ENCODE measurements at places on chromosomes 16 and 17.
A peak's percentile ranks its signal among the peaks of the same experiment; 100 is the strongest.

DNA sequence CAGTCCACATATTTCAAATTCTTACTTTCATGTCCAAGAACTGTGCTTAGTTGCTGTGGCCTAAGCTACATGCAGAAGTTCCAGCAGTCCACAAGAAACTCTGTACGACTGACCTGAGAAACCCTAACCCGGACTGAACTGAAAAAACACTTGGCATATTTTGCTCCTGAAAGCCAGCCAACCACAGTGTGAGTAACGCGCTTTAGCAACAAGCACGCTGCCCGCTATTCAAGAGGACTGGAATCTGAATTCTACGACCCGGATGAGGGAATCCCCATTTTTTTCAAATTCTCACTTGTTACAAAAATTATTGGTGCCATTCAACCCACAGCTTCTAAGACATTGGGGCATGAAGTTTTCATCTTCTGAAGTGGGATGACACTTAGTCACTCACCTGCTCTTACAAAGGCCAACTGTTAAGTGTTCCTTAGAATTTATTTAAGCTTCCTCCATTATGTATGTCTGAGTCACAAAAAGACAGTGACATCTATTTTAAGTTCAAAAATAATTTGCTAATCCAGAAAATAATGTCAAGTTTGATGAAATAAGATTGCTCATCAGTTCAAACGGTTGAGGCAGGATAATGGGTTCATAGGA lies 78.7 kb downstream of the CDYL2 start:
- DNase-seq, result no peak

DNA sequence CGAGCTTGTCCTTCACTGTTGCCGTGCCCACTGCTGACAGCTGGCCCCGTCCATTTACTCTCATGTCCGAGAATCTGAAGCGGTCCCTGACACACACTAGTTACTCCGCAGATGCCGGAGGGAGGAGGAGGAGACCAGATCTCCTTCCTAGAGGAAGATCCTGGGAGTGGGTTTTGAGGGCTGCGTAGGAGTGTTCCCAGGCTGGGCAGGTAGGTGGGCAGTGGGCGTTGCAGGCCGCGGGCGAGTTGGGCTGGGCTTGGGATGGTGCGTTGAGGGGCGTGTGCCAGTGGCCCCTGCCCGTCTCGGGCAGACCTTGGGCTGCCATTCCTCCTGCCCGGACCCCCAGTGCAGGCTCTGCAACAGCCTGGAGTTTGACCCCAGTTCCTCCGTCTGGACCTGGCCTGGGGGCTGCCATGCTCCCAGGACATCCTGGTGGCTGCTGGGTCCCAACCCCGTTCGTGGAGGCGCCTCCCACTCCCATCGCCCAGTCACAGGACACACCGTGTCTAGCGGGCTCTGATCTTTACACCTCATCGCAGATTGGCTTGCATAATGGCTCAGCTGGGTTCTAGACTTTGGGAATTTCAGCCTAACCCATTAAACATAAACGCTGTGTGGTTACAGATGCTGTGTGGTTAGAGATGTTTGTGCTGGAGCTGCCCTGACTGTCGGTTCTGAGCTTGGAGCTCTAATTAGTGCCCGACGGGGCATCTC lies 22.8 kb downstream of the CACNA1H start:
- DNase-seq, result no peak

- peak; percentile 48 for DNase-seq
Observed at GRCh38 chr16:50548125-50548908, at the start of gene NKD1. NKD1 (plus strand) TSS chr16:50548396; CDS start chr16:50548554, 158 bp downstream.

GRCh38 chr17:62648251-62648955 lies 20.9 kb downstream of the MRC2 start:
- DNase-seq, result no peak

- DNase-seq, result no peak
Observed at GRCh38 chr16:23683487-23683886, 4.8 kb downstream of the PLK1 start.

DNA sequence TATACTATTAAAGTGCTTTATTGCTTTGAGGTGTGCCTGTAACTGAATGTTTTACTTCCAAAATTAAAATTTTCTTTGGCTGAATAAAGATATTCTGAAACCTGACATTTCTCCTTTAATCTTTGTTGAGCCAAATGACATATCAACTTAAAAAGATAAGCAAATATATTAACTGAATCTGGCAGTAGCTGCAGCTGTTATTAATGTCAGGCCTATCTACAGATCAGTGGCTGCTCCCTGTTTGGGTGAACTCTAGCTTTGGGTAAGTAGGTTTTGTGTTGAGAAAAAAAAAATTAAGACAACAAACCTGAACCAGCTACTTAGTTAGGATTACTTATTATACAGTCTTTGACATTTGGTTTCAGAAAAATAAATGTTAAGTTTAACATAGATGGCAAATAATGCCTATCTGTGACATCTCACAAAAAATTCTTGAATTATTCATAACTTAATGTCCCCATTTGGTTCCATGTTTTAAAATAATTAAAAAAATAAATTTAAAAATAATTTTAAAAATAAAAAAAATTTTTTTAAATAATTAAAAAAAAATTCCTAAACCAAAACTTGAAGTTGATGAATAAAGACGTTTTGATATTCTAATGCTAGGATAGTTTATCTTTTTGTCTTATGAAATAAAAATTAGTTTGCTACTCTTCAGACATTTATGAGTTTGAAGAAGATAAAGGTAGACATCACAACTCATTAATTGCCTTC lies 19.8 kb downstream of the CPD start:
- DNase-seq, result no peak

GRCh38 chr17:63827801-63828221 lies 348 bp upstream of the FTSJ3 start:
- no peak for DNase-seq

DNA sequence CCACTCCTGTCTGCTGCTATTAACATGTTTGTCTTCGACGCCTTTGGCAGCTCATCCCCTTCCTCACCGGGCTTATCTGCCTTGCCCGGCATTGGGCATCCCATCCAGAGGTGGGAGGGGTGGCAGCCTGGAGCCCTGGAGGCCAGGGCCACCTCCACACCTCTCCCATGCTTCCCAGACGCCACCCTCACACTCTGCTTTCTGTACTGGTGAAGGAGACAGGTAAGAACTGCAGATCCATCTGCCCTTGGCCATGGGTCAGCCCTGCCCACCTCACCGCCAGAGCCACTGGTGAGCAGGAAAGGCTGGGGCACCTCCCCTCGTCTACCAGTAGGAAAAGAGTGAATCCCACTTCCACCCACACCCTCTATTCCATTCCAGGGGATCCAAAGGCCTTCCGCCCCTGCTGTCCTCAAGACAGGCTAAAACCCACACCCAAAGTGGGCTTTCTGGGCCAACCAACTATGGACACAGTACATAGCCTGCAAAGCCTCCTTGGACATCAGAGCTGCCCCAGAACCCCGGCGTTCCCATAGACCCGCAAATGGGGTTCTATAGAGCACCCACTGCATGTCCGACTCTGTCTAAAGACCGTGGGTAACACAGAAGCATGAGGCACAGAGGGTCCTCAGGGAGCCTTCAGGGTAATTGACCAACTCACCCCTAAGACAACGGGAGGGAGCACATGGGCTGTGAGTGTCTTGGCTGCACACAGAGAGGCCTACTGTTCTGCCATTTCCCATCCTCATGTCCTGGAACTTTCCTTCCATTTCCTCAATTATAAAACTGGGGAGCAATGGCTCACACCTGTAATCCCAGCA lies 23.4 kb upstream of the RBFOX3 start:
- DNase-seq, result no peak

DNA sequence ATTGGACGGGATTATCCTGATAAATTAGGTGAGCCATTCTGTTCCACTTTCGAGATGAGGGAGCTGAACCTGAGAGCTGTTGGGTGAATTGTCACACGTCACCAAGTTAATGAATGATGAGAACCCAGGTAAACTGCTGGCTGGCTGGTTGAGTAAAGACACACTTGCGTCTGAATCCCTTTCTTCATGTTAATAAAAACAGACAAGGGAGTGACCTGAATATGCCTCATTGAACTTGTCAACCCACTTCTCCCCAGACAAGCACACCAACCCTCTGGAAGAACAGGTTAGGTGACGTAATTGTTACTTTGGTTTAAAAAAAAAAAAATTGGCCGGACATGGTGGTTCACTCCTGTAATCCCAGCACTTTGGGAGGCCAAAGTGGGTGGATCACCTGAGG lies 400.9 kb upstream of the CDH5 start:
- DNase-seq, result no peak

- no peak for DNase-seq
Observed at GRCh38 chr16:20638711-20639335, 58.7 kb downstream of the ACSM1 start.

GRCh38 chr17:59254742-59255141 lies 34.4 kb downstream of the GDPD1 start:
- DNase-seq, result no peak

GRCh38 chr17:39270923-39271322 lies 45.2 kb upstream of the STAC2 start:
- no peak for DNase-seq

- DNase-seq, result no peak
Observed at GRCh38 chr17:82396601-82397435, 21.3 kb upstream of the HEXD start.

GRCh38 chr17:37547986-37548385 lies 58.3 kb downstream of the DUSP14 start:
- DNase-seq, result no peak

DNA sequence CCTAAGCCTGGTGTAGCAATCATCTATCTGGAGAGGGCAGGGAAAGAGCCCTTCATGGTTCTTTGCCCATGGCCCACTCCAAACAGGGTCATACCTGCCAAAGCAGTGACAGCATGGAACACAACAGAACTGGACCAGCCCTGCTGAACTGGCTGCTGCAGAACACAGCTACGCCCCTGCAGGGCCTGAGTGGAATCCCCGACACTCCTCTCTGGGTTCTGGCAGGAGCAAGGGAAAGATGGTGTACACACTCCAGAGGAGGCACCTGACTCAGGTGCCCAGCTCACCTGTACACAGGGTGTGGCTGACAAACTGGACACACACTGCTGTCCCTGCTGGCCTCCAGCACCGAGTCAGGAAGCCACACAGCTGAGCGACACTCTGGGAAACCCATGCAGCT lies 19.8 kb downstream of the MIEF2 start:
- DNase-seq, result no peak

DNA sequence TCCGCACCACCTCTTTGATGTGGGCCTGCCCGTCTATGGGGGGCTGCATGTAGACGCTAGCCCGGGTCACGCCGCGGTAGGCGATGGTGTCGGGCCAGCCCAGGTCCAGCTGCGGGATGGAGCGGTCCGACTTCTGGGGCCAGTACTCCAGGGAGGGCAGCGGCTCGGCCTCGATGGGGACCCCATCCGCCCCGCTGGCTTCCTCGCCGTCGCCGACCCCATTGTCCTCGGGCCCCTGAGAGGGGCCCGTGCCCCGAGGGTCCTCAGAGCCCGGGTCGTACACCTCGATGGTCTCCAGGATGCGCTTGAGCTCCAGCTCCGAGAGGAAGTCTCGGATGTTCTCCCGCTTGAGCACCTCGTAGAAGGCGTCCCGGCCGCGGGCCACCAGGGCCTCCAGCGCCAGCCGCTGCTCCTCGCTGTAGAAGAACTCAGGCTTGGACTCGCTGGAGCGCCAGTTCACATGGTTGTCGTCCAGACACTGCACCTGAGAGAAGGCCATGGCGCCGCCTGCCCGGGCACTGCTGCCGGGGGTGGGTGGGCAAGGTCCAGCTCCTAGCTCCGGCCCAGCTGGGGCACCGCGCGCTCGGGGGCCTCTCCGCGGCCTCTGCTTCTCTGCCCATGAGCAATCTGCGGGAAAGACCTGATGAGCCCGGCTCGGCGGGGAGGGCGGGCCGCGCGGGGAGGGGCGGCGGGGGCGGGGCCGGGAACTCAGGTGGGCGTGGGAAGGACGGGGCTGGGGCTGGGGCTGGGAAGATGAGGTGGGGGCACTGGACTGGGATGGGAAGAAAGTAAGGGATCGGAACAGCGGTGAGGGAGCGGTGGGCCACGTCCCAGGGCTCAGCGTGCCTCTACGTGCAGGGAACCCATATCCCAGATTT lies 782 bp downstream of the FAM83G start:
- DNase-seq, result no peak

DNA sequence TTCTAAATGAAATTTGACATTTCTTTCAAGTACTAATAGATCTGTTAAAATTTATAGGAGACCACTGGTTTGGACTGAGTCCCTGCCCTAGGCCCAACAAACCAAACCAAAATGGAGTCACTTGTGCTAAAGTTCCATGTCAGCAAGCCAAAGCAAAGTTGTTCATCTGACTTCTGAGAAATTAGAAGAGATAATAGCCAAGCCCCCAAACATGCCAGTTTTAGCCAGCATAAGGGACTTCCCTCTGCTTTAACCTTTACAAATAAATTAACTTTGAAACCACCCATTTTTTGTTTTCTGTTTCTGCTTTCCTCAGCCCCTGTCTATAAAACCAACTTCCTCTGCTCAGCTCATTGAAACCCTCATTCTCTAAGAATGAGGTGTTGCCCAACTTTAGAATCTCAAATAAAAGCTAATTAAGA lies 18.9 kb downstream of the CDR2 start:
- no peak for DNase-seq

DNA sequence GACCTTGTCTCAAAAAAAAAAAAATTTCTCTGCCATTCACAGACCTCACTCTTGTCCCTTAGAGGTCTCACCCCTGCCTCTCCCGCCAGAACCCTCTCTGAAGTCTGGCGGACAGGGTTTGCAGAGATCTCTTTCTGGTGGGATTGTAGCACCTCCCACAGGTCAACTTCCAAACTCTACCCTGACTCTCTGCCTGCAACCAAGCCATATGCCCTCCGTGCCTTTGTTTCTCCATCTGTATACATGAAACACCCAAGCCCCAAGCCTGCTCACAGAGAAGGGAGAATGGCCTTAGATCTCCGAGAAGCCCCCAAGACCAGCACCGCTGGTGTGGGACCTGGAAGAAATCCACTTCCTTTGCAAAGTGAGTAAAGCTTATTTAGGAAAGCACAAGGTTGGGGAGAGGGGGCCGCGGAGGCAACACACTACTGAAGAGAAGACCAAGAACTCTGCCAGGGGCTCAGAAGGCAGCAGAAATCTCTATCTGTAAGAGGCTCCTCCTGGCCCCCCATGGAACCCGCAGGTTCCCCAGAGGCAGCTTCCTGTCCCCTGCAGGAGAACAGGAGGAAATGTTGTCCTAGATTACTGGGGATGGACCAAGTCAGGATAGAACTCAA lies 219.9 kb downstream of the C16orf78 start:
- no peak for DNase-seq

- peak; percentile 3 for DNase-seq
Observed at GRCh38 chr17:58153046-58153445, 4.9 kb downstream of the OR4D1 start.

Measured in stimulated activated CD4-positive, alpha-beta T cell treated with anti-CD3 and anti-CD28 coated beads, Interleukin-1b, Interleukin-23, amount 100 ng/mL, for 1 hour (primary cell).